ENCODE measurements at places on chromosomes 7 and 10.

GRCh38 chr10:70267161-70267933, 16.5 kb downstream of the NPFFR1 start:
- peak; percentile 64 for DNase-seq
- H3K27me3 ChIP-seq: no peaks in the 10 kb centered on the region
- H3K36me3 ChIP-seq: no peaks in the 10 kb centered on the region
- H3K4me3 ChIP-seq: no peak overlapping the region
- H3K4me1 ChIP-seq: peaks cover 60% of the 10 kb centered on the region
- peak overlapping the region; percentile 14 for H3K27ac ChIP-seq

DNA sequence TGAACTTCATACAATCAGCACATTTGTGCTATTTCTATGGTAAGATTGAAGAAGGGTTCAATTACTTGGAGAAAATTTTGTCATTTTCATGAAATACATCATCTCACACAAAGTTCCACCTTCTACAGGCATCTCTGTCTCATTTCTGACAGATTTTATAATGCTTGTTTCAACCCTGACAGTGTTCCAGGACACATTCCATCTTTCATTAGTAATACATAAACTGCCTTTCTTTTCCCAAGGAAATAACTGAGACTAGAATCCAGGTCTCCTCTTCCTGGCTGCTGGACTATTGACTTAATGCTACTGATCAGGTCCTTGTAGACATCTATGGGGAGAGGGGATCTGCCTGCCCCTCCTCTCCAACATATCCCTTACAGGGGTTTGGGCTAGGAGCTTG, 70.1 kb upstream of the PLPP4 start:
- H3K27me3 ChIP-seq: no peaks in the 10 kb centered on the region
- no peak overlapping the region for H3K4me3 ChIP-seq
- H3K27ac ChIP-seq: no peak overlapping the region
- 0 out of 2 replicates have a peak, but pooled peaks cover 4% of the 10 kb centered on the region for H3K36me3 ChIP-seq
- DNase-seq: no peak

DNA sequence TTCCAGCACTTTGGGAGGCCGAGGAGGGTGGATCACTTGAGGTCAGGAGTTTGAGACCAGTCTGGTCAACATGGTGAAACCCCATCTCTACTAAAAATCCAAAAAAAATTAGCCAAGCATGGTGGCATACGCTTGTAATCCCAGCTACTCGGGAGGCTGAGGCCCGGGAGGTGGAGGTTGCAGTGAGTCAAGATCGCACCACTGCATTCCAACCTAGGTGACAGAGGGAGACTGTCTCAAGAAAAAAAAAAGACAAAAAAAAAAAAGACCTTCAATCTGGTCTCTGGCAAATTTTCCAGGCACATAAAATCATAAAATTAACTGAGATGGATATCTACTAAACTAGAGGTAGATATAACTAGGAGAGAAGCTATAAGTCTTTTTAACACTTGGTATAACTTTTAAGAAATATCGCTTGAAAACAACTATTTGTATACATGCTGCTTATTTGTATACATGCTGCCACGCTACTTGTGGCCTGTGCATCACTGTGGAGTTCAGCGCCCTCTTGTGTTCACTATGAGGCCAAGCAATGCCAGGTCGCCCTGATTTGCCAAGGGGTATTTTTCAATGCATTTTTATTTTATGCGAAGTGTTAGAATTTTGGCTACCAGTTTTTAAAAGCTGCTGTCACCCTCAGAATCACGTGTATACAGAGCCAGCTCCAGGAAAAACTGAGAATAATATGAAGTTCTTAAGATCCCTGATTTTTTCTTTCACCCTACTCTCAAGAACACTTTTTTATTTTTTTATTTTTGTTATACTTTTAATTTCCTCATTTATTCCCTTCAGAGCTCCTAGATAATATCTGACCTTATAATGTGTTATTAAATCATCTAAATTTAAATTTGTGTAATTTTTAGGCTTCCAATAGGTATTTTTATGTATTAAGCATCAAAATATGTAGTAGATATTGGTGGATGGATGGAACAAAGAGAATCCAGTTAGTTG, 26.7 kb downstream of the CYCS start:
- no peak overlapping the region for H3K4me3 ChIP-seq
- peaks cover 13% of the 10 kb centered on the region for H3K4me1 ChIP-seq
- no peak overlapping the region for H3K27ac ChIP-seq
- peak; percentile 87 for DNase-seq
- no peaks in the 10 kb centered on the region for H3K27me3 ChIP-seq

DNA sequence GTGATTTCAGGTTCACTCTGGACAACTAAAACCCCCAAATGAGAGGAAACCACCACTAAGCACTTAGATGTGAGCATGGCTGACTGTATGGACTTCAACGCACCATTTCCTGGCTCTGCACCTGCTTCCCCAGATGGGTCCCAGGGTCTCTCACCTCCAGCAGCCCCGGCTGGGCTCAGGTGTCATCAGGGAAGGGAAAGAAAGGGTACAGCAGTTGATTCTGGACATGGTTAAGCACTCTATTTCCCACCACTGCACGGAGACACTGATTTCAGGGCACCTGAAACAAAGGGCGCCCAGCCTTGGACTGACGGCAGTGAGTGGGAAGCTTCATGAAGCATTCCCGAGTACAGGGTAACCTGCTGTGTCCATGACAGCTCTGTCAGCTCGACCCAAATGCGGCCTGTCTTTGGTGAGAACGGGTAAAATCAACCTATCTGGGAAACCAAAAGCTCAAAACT, 19.0 kb downstream of the FAM53B start:
- H3K36me3 ChIP-seq: peaks cover 20% of the 10 kb centered on the region
- DNase-seq: no peak
- no peak overlapping the region for H3K4me3 ChIP-seq
- H3K27me3 ChIP-seq: no peaks in the 10 kb centered on the region
- peak overlapping the region; percentile 71 for H3K27ac ChIP-seq

DNA sequence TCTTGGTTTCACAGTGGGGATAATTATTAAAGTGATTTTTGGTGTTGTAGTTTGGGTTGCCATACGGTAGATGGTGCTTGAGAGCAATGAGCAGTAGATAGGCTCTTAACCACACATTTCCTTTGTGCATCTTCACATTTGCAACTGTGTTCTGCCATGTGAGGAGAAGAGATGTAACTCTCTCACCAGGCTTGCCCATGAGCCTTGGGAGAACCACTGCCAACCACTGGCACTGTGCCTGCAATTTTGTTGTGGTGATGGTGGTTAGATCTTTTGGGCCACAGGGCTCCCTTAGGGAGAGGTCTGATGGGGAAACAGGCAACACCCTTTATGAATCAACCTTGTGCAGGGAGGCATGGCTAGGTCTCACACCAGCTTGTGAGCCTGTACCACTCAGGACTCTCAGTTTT, 204.3 kb downstream of the CCDC7 start:
- no peak overlapping the region for H3K27ac ChIP-seq
- no peaks in the 10 kb centered on the region for H3K4me1 ChIP-seq

GRCh38 chr7:22413211-22413610, 56.3 kb upstream of the RAPGEF5 start:
- no peak overlapping the region for H3K27ac ChIP-seq
- H3K4me1 ChIP-seq: no peaks in the 10 kb centered on the region
- H3K27me3 ChIP-seq: no peaks in the 10 kb centered on the region

DNA sequence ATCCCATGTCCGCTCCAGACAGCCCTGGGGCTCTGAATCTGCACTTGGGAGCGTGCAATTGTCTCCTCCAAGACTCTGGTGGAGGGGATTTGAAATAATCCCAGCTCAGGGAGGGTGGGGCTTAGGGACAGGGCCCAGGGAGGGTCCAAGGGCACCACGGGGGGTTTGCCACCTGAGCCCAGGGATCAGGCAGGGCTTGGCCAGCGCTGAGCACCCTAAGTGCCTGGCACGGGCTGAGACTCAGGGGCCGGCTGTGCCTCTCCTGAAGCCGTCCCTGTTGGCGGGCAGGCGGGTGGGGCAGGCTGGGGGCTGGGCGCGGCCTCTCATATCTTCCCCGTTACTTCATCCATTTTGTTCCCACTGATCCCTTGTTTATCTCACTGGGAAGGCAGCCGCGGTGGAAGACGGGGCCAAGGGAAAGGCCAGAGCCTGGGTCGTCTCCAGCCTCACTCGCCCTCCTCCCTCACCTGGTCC, 41.8 kb upstream of the ELN start:
- H3K27me3 ChIP-seq: no peaks in the 10 kb centered on the region
- no peak for DNase-seq
- no peaks in the 10 kb centered on the region for H3K36me3 ChIP-seq
- H3K27ac ChIP-seq: no peak overlapping the region
- no peak overlapping the region for H3K4me3 ChIP-seq

GRCh38 chr7:28299556-28299955, 112.8 kb upstream of the CREB5 start:
- no peak overlapping the region for H3K4me3 ChIP-seq
- H3K27ac ChIP-seq: no peak overlapping the region
- no peaks in the 10 kb centered on the region for H3K36me3 ChIP-seq
- peaks cover 13% of the 10 kb centered on the region for H3K4me1 ChIP-seq
- no peak for DNase-seq
- no peaks in the 10 kb centered on the region for H3K27me3 ChIP-seq

DNA sequence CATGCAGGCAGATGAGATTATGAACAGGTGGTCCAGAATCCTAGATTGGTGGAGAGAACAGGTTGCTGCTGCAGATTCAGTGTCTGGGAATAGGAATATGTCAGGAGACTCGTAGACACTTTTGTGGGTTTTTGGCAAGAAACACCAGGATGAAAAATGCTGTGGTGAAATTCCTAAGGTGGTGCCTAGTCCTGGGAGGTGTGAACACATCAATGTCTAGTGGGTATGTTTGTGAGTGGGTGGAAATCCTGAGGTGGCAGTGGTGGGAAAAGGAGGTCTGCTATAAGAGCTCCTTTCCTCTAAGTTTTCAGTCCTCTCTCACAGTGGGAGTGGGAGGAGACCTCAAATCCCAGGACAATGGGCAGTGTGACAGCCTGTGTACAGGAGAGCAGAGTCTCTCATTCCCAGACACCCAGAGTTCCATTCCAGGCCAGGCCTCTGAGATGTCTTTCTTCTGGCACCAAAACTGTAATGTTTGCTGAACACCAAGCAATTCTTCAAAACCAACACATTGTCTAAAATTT, 5.1 kb downstream of the ERV3-1 start:
- no peak overlapping the region for H3K27ac ChIP-seq
- H3K4me1 ChIP-seq: peaks cover 12% of the 10 kb centered on the region
- H3K27me3 ChIP-seq: no peaks in the 10 kb centered on the region
- no peak overlapping the region for H3K4me3 ChIP-seq
- peak; percentile 33 for DNase-seq

GRCh38 chr10:18109341-18109870, 30.8 kb upstream of the CACNB2 start:
- no peak overlapping the region for H3K4me3 ChIP-seq
- no peaks in the 10 kb centered on the region for H3K36me3 ChIP-seq
- no peak for DNase-seq
- H3K27me3 ChIP-seq: no peaks in the 10 kb centered on the region

DNA sequence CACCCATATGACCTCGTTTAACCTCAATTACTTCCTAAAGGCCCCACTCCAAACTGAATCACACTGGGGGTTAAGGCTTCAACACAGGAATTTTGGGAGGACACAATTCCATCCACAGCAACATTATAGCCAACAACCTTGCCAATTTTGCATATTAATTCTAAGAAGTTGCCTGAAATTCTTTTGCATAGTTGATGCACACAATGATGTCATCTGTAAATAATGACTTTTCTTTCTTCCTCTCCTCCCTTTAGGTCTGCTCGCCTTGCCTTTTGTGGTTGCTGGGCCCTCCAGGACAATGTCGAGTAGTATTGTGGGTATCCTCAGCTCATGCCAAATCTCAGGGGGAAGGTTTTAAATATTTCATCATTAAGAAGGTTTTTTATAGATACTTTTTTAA, 16.0 kb upstream of the CAMK2B start:
- H3K4me3 ChIP-seq: no peak overlapping the region
- H3K36me3 ChIP-seq: no peaks in the 10 kb centered on the region
- no peak for DNase-seq
- H3K27ac ChIP-seq: no peak overlapping the region
- H3K27me3 ChIP-seq: peaks cover 3% of the 10 kb centered on the region

- H3K4me1 ChIP-seq: no peaks in the 10 kb centered on the region
- no peak overlapping the region for H3K27ac ChIP-seq
- no peak for DNase-seq
- no peaks in the 10 kb centered on the region for H3K36me3 ChIP-seq
- no peak overlapping the region for H3K4me3 ChIP-seq
Observed at GRCh38 chr7:128431221-128431620, 21.4 kb upstream of the IMPDH1 start.

GRCh38 chr7:142513178-142513955, 235.9 kb upstream of the PRSS1 start:
- no peaks in the 10 kb centered on the region for H3K4me1 ChIP-seq
- H3K27me3 ChIP-seq: no peaks in the 10 kb centered on the region
- no peak overlapping the region for H3K27ac ChIP-seq
- no peaks in the 10 kb centered on the region for H3K36me3 ChIP-seq

DNA sequence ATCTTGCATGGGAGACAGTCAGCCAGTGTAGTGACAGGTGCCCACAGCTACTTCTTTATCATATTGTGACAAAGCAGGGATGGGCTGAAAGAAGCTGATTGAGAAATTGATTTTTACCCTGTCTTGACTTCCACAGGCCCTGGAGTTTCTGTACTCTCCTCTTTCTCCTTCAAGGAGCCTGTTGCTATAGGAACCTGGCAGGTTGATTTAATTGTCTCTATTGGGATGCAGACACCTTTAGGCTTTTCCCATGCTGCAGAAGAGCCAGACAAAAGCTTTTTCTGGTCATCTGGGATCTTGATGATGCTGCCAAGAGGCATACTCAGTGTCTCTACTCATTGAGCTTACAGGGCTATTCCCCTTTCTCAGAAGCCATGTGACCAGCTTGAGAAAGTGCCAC, 754.8 kb downstream of the KCNMA1 start:
- no peaks in the 10 kb centered on the region for H3K36me3 ChIP-seq
- H3K27ac ChIP-seq: no peak overlapping the region

DNA sequence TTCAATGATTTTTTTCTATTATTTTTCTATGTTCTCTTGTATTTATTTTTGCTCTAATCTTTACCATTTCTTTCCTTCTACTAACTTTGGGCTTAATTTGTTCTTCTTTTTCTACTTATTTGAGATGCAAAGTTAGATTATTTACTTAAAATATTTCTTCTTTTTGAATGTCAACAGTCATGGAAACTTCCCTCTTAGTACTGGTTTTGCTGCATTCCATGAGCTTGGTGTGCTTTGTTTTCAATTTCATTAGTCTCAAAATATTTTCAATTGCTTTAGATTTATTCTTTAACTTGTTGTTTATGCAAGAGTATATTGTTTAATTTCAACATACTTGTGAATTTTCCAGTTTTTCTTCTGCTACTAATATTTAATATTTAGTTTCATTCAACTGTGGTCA, 230.4 kb downstream of the LRRTM3 start:
- no peak overlapping the region for H3K4me3 ChIP-seq
- H3K36me3 ChIP-seq: no peaks in the 10 kb centered on the region
- no peak overlapping the region for H3K27ac ChIP-seq

GRCh38 chr7:133044722-133045473, 37.0 kb downstream of the CHCHD3 start:
- no peaks in the 10 kb centered on the region for H3K27me3 ChIP-seq
- no peak overlapping the region for H3K4me3 ChIP-seq
- no peak overlapping the region for H3K27ac ChIP-seq
- no peak for DNase-seq
- peaks cover 11% of the 10 kb centered on the region for H3K36me3 ChIP-seq

All from Karpas-422 (cell line).